ENCODE measurements at places on chromosomes 11 and 22.

DNA sequence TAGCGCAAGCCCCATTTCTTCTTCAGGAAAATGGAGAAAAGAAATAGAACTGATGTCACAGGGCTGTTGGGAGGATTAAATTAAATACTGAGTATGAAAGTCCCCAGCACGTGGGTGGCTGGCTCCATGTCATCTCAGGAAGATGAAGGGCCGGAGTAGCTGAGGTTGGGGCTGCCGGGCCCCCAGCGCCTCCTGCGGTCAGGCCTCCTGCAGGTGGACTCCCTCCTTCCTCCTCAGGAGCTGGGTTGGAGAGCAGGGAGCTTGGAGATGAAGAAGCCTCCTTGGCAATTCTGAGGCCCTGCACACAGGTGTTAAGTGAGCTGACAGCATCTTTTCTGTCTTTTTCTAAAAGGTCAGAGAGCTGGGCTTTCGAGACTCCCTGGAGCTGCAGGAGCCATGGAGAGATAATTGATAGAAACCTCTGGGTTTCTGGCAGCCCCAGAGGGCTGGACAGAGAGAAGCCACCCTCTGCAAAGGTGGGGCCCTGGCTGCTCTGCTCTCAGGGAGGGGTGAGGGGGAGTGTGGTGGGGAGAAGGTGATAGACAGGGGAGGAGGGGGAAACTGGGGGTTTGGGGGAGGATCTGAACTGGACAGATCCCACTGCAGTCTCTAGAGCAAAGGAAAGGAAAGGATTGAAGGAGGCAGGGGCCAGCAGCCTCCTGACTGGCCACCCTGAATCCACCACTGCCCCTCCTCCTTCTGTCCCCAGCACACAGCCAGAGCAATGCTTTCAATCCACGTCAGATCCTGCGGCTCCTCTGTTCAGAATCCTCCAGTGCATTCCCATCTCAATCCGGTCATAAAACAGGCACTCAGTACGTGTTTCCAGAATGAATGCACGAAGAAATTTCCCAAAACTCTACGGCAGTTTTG is 210.8 kb downstream of the CEP164 start:
- DNase-seq, result no peak

- DNase-seq, result no peak
Measured at GRCh38 chr11:94142308-94143281, 14.0 kb downstream of the PANX1 start.

- no peak for DNase-seq
Measured at GRCh38 chr11:107249054-107249453, 208.6 kb downstream of the CWF19L2 start.

DNA sequence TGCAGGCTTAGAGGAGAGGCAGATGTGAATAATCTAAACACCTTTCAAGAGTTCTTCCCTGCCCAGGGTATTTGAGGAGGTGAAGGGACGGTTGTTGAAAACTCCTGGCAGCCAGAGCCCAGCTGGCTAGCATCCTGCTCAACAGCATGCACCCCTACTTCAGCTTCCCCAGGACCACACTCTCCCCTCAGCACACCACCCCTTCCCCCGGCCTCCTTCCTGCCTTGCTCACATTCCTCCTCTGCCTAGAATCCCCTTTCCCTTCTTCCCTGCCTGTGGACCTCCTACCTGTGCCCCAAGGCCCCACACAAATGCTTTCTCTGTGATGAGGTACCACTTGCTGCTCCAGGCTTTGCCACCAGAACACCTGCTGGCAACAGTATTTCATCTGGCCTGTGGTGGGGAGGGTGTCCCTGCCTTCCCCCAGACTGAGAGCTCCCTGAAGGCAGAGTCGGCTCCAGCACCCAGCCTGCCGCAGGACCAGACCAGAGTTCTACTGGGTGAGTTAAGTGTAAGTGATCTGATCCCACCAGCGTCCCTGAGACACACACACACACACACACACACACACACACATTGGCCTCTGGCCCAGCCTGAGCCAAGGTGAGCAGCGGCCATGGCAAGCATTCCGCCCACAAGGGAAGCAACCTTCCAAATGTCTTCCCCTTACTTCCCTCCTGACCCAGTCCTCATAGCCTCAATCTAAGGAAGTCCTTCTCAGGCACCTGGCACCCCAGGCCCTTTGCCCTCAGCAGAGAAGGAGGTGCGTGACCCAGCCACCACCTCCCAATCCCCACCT is 79.5 kb downstream of the PDE2A start:
- no peak for DNase-seq

- DNase-seq, result no peak
Measured at GRCh38 chr11:47391711-47392432, 13.5 kb upstream of the SPI1 start.

- DNase-seq, result peak; percentile 65
Measured at GRCh38 chr11:72225411-72225951, 914 bp downstream of the INPPL1 start.

GRCh38 chr22:22397875-22398524 is 110.5 kb downstream of the ZNF280B start:
- no peak for DNase-seq
